Activated CD4-positive, CD25-positive, alpha-beta regulatory T cell (primary cell): ENCODE measurements at places on chromosomes 13 and 19.
A peak's percentile ranks its signal among the peaks of the same experiment; 100 is the strongest.

- no peak for DNase-seq
Observed at GRCh38 chr13:38785042-38785441, 98.2 kb downstream of the FREM2 start.

- no peak for DNase-seq
Observed at GRCh38 chr19:16351133-16351809, 26.6 kb downstream of the KLF2 start.

DNA sequence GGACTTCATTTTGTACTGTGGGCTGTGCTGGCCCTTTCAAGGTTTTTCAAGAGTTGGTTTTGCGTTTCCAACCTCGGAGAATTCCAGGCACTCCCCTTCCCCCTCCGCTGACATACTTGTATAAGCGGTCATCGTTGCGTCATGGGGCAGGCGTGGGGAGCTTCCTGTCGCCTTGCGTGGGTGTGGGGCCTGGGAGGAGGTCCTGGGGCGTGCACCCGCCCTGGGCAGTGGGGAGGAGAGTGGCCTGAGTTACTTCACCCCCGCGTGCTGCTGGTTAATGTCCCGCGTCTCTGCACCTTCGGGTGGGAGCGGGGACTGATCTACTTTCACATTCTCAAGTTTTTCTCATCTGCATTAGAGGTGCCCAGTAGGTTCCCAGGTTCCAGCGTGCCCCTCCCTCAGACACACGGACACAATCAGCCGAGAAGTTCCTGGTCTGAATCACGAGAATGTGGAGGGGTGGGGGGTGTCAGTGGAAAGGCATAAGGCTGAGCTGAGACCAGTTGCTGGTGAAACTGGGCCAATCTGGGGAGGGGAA, 4.1 kb downstream of the IER2 start:
- DNase-seq: no peak

GRCh38 chr19:41785653-41786052, 10.7 kb upstream of the CEACAM3 start:
- peak; percentile 30 for DNase-seq

DNA sequence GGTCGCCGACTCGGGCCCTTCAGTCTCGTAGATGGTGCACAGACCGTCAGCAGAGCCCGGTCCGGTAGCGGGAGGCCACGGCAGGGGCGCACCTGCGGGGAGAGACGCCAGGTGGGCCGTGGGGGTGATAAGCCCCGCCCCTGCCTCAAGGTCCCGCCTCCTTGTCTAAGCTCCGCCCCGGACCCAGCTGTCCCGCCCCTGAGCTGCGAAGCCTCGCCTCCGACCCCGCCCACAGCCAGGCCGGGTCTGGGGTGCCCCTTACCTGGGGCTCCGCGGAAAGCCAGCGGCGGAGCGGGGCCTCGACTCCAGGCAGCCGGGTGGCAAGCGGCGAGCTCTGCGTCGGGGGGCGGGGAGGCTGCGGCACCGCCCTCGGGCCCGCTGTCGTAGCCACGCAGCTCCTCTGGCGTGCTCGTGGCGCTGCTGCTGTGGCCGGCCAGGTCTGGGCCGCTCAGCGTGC, 4.7 kb downstream of the PRR36 start:
- DNase-seq: peak; percentile 66

- DNase-seq: no peak
Observed at GRCh38 chr19:35332817-35333216, 3.8 kb downstream of the CD22 start.

GRCh38 chr19:29664753-29665214, 477 bp upstream of the PLEKHF1 start:
- no peak for DNase-seq

- no peak for DNase-seq
Observed at GRCh38 chr13:45392811-45393210, 25.4 kb downstream of the SLC25A30 start.

GRCh38 chr13:40960716-40961115, 58.4 kb downstream of the ELF1 start:
- no peak for DNase-seq

DNA sequence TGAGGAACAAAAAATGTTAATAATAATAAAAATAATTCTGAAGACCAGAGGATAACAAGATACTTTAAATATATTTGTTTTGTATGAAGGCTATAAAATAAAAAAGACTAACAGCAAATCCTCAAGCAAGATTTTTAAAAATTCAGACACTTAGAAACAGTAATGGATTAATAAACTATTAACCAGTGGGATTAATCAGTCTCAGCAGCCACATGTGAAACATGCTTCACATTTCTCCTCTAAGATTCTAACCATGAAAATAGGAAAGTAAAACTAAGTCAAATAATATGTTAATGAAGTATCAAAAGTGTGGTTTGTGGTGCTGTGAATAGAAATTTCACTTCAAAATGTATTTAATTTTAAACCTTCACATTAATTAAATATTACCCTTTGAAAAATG, 57.4 kb downstream of the KCNRG start:
- no peak for DNase-seq
